ENCODE measurements at places on chromosomes 1 and 21.

DNA sequence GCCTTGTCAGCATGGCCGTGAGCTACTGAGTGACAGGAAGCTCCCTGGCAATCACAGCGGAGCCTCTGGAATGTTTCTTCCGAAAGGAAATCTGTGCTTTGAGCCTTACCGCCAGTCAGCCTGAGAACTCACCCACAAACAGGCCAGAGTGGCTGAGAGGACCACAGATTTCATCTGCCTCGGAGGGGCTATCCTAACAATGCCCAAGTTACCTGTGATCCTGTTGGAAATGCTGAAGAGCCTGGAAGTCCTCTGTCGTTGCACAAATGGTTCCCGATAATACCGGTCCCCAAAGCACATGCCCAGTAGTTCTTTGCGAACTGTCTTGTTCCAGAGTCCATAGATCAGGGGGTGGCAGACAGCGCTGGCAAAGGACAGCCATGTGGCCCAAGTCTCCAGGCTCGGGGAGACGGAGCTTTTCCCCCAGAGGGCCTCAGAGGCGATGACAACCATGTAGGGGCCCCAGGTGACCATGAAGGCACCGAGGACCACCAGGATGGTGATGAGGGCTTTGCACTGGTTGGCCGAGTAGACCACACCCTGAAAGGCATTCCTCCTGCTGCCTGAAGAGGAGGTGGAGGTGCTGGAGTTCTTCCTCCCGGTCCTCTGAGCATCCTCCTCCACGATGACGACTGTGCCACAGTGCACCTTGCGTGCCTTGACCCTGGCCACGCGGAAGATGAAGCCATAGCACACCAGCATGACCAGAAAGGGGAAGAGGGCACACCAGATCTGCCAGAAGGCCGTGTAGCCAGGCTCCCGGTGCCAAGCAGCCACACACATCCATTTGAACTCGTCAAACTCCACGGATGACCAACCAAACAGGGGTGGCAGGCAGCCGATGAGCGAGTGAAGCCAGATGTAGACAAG lies 40.2 kb downstream of the GPR161 start:
- no peak for DNase-seq

- DNase-seq, result no peak
Observed at GRCh38 chr1:150257624-150258585, at the start of gene CA14. Gene CA14, plus strand, starts transcription at chr1:150257774. Its CDS starts 355 bp downstream, at chr1:150258129.

DNA sequence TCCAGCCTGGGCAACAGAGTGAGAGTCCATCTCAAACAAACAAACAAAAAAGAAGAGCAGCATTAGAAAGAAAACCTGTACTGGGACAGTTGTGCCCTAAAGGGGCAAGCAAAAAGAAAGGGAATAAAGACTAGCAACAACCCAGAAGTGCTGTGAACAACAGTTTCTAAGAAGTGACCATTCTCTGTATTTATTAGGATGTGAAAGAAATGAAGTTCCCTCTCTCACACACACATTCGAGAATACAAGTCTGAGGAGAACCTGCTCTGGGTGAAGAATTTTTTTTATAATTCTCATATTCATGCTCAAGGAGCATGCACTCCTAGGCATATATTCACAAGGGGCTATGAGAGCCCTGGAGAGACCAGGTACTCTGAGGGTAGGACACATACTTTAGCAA lies 59.5 kb upstream of the LRRC8D start:
- no peak for DNase-seq

DNA sequence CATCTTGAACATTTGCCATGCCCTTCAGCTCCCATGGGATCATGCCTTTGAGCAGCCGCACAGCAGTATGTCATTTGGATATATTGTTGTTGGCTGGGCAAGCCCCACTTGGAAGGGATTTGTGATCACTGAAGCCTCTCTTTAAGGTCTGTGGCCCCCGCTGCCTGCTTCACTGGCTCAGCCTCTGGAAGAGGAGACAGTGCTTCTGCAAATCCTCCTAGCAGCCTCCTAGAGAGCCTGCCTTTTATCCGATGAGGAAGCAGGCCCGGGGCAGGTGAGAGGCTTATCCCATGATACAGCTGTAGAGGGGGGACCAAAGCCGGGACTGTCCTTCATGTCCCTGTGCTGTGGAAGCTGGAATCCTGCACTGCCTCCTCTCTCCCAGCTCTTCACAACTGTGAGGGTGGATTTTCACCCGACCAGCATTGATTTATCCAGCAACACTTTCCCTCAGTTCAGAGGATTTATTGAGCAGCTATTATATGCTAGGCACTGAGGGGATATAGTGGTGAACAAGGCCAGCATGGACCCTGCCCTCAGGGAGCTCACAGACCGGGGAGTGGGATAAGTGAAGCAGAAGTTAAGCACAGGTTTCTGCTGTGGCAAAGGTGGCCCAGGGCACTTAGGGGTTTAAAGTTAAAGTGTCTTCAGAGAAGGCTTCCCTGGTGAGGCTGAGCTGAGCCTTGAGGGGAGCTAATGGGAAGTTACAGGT lies 3.9 kb downstream of the TMEM61 start:
- no peak for DNase-seq

- peak; percentile 54 for DNase-seq
Observed at GRCh38 chr1:248622570-248623001, 12.3 kb downstream of the OR2T11 start.

DNA sequence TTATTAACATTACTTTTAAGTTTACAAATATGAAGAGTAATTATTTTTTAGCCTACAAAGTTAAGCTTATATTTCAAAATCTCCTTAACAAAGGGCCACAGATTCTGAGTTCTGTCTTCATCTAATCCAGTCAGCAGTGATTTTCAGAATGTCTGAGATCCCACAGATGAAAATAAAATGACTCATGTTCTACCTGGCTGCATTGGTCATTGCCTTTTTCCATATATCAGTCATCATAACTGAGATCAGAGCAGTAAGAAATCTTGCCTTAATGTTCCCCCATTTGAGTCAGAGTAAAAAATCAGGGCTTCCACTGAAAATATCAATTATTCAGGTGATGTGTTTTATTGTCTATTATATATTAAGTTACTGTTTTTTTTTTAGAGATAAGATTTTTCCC lies 416.1 kb downstream of the MRPL39 start:
- no peak for DNase-seq

GRCh38 chr1:182122913-182123260 lies 61.4 kb upstream of the ZNF648 start:
- DNase-seq, result peak; percentile 46

DNA sequence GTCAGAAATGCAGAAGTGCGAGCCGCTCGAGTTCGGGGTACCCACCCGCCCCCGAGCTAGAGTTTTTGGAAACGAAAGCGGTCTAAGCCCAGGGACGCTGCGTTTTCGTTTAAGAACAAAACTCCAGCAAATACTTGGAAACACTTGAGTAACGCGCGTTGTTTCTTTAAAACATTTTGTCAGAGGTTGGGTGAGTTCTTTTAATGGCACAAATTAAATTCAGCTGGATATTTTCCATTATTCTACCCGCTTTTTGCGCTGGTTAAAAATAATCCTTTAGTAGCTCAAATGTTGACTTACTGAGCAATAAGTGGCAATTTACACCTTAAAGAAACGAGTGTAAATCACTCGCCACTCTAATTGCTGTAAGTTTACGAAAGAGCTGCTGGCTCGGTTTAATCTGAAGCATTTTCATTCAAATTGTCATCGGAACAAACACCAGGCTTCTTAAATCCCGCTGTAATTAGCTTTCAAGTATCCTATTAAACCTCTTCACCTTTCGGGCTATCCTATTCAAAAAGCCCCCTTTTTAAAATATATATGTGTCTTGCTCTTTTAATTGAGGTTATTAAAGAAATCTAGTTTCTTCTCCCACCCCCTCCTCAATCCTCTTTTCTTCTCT lies 1.5 kb downstream of the LHX8 start:
- peak; percentile 10 for DNase-seq

- peak; percentile 86 for DNase-seq
Observed at GRCh38 chr1:24878775-24879742, 51.0 kb downstream of the RUNX3 start.

DNA sequence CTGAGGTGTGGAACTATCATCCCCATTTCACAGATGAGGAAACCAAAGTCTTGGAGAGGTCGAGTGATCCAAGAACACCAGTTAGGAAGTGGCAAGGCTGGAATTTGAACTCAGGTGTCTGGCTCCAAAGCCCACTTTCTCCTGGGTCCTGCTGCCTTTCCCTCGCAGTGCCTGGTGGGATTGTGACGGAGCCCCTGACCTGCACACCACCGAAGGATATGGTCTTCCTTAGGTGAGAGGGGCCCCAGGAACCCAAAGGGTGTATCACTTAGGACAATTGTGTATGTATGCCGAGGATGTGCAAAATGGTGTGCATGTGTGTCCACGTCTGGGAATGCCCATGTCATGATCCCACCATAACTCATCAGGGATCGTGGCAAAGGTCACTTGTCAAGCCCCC lies 392.7 kb downstream of the MATN1 start:
- no peak for DNase-seq

DNA sequence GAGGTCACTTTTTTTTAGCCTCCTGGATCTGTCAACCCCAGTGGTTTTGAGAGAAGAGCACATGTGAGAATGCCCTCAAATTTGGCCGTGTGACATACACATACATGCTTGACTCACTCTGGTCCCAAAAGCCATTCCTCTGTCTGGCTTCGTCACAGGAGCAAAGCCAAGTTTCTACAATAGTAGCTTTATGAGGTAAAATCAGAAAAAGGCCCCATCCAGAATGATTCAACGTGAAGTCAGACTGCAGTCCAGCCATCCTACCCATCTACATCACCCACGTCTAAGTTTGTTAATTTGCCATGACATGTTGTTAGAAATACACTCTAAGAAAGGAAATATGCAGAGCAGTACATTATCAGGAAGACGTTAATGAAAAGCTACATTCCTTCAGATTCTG lies 245.2 kb downstream of the SDCCAG8 start:
- peak; percentile 81 for DNase-seq

DNA sequence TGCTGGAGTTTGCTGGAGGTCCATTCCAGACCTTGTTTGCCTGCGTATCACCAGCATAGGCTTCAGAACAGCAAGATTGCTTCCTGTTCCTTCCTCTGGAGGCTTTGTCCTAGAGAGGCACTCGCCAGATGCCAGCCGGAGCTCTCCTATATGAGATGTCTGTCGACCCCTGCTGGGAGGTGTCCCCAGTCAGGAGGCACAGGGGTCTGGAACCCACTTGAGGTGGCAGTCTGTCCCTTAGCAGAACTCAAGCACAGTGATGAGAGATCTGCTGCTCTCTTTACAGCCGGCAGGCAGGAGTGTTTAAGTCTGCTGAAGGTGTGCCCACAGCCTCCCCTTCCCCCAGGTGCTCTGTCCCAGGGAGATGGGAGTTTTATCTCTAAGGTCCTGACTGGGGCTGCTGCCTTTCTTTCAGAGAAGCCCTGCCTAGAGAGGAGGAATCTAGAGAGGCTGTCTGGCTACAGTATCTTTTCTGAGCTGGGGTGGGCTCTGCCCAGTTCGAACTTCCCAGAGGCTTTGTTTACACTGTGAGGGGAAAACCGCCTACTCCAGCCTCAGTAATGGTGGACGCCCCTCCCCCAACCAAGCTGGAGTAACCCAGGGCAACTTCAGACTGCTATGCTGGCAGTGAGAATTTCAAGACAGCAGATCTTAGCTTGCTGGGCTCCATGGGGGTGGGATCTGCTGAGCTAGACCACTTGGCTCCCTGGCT lies 205.0 kb downstream of the GPR52 start:
- no peak for DNase-seq

DNA sequence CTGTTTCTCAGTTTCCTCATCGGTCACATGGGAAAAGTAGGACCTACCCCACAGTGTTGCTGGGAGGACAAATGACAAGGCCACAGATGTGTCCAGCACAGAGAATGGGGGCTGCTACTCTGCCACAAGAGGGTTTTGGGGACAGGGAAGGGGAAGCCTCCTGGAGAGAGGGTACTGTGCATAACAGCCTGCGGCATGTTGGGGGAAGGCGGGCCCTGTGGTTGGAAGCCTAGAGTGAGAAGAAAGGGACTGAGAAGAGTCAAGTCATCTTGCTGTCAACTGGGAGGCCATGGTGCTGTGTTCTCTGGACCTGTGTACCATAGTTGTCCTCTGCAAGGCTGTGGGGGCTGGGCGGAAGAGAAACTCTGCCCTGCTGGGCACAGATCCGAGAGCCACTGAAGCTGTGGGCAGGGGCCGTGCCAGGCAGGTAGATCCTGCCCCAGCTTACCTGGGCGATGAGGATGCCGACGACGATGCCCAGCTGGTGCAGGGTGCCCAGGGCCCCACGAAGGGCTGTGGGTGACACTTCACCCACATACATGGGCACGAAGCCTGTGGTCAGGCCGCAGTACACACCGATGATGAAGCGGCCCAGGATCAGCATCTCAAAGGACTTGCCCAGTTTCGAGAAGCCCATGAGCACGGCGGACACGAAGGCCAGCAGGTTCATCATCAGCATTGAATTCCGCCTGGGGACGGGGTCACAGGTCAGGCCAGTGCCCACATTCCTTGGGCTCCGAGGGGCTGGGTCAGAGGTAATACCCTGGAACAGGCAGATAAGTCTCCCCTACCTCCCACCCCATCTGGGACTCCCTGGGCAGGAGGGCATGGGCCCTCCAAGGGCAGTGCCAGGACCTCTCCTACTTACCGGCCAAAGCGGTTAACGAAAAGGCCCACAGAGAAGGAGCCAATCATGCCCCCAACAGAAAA lies 28.2 kb downstream of the SLC2A1 start:
- DNase-seq, result no peak

DNA sequence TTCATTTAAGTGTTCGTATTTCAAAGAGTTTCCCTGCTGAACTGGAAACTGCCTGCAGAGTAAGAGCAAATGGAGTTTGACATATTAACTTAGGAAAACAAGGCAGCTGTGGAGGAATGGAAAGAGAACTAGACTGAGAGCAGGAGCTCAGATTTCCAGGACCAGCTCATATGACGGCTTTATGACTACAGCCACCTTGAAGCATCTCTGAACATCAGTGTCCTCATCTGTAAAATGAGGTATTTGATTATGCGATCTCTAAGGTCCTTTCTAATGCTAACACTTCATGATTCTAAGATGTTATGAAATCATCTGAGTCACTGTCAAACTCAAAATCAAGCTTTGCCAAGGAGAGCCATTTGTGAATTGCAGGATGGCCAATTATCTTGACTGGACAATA lies 112.3 kb downstream of the PRRX1 start:
- peak; percentile 6 for DNase-seq

- peak; percentile 36 for DNase-seq
Observed at GRCh38 chr1:97632075-97632474, 288.8 kb downstream of the DPYD start.

DNA sequence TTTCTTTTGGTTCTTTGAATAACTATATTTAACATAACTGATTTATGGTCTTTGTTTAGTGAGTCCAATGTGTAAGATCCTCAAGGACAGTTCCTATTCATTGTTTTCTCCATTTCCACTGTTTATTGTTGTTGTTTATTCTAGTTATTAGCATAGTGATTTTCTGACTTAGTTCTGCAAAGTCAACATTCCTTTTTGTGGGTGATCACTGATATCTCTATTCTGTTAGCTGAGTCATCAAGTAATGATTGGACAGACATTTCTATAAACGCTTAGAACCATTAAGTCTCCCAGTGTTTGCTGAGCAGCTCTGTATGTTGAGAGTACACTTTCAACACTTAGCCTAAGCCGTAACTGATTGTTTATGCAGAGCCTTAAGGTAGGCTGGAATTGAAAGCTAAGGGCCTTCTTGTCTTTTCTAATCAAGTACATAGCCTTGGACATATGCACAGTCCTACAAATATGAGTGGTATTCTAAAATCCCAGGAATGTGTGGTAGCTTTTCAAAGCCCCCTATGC lies 87.1 kb downstream of the SLC5A9 start:
- DNase-seq, result no peak

GRCh38 chr1:9161963-9162362 lies 33.1 kb upstream of the GPR157 start:
- no peak for DNase-seq
